ENCODE measurements at places on chromosomes 3 and 15.

DNA sequence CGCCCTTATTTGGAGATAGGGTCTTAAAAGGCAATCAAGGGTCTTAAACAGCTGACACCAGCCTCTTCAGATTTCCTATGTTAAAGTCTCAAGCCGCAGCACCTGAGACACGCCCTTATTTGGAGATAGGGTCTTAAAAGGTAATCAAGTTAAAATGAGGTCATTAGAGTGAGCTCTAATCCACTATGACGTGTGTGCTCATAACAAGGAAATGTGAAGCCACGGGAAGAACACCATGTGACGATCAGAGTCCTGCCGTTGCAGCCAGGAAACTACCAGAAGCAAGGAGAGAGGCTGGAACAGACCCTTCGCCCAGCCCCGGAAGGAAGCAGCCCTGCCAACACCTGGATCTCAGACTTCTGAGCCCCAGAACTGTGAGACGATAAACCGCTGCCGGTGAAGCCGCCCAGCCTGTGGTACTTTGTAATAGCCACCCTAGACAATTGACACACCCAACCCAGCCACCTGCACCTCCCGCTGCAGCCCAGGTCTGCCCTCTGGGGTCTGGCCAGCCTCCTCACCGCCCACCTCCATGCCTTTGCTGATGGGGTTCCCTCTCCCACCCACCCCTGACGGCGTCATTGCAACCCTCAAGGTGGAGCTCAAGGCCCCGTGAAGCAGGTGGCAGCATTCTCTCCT is 137.9 kb downstream of the MEGF11 start:
- DNase-seq = no peak

DNA sequence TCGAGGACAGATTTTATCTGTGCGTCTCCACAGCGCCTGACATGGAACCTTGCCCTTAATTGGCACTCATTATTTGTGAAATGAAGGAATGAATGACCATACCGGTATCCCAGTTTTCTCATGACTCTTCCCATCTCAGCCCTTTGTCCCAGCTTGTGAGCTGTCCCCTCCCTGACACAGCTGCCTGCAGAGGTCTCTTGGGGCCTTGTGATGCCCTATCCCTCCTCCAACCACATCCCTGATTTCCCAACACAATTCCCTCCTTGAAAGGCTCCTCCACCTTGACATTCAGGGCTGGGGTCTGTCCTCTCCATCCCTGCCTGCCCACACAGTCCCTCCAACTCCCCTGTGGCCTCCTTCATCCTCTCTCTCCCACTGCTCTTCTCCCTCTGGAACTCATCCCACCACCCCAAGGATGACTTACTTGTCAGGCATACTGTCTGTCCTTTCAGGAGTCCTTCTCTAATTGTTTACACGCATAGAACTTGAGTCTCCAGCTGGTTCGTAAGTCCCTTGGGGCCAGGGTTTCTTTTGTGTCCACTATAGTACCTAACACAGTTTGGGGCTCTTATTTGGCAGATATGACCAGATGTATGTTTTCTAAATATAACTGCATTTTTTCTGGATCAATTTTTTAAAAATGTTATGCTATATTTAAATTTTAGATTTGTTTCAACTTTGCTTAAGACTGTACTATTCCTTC is 35.6 kb upstream of the FILIP1L start:
- no peak for DNase-seq

DNA sequence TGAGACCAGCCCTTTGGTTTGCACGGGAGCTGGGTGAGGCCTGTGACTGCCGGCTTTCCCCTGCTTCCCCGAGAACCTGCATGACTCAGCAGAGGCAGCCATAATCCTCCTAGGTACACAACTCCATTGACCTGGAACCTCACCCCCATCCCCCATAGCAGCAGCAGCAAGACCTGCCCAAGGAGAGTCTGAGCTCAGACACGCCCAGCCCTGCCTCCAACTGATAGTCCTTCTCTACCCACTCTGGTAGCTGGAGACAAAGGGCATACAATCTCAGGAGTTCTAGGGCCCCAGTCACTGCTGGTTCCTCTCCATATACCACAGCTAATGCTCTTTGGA is 141.0 kb upstream of the ARHGEF26 start:
- DNase-seq = no peak

- DNase-seq = peak; percentile 65
Measured at GRCh38 chr15:38275959-38276358, 23.3 kb downstream of the SPRED1 start.

- DNase-seq = no peak
Measured at GRCh38 chr3:125085166-125085565, 29.4 kb upstream of the HEG1 start.

DNA sequence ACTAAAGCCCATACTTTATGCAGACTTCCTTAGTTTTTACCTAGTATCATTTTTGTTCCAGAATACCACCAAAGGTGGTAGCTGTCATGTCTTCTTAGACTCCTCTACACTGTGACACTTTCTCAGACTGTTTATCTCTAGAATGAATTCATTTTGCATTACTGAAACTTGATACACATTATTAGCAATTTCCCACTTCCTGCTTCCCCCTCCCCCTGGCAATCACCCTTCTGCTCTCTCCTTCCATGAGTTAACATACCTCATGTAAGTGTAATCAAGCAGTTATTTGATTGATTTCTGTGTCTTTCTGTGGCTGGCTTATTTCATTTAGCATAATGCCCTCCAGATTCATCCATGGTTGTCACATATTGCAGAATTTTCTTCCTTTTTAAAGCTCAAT is 204.9 kb downstream of the STAG1 start:
- peak; percentile 63 for DNase-seq

GRCh38 chr3:163813935-163814334 is 1264.4 kb downstream of the SI start:
- DNase-seq = no peak

DNA sequence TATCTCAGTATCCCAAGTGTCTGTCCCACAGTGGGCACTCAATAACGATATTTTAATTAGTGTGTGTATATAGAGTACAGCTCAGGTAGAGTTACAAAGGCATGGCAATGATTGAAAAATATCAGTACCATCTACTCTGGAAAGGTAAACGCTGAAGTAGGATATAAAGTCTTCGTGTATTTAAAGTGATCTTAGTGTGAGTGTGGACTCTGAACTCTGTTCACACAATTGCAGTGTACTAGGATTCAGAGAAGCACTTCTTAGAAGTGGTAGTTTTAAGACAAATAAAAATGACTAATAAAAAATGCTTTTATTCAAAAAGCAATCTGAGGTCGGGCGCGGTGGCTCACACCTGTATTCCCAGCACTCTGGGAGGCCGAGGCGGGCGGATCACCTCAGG is 62.9 kb upstream of the RAP2B start:
- DNase-seq = no peak

- peak; percentile 21 for DNase-seq
Measured at GRCh38 chr15:65940618-65940909, 71.3 kb downstream of the RAB11A start.

GRCh38 chr3:98827221-98827920 is 64.2 kb downstream of the ST3GAL6 start:
- no peak for DNase-seq

GRCh38 chr15:58726867-58727266 is 22.6 kb downstream of the ADAM10 start:
- DNase-seq = no peak

DNA sequence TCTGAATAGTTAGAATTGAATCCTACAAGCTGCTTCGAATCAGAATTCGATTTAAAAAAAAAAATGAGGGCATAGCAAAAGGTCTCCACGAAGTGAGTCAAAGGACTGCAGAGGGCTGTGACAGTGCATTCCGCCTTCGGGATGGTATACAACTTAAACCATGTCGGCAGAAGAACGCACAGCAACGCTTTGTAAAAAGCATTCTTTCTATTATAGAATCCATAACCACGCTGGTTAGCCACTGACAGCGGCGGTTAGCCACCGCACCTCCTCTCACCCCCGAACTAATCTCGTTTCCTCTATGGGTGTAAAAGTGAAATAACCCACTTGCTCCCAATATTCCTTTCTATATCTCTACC is 664 bp upstream of the PIK3CA start:
- DNase-seq = no peak

- DNase-seq = no peak
Measured at GRCh38 chr3:97636465-97636864, 128.1 kb upstream of the ARL6 start.

- DNase-seq = no peak
Measured at GRCh38 chr3:147729641-147730040, 320.5 kb downstream of the ZIC1 start.

DNA sequence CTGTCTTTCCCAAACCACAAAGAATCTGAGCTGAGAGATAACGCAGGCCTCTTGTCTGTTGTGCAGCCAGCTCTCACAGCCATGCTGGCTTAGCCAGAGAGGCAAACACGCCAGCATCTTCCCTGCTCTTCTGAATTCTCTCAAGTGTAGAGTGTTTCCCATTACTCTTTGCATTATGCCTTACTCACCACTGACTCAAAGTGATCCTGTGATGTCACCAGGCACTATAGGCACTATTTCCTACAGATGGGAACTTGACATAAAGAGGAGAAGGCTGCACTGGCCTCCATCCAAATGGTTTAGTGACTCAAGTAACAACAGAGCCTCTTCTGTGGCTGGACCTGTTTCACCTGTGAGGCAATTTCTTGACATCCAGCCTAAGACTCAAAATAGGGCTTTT is 44.4 kb downstream of the PDZRN3 start:
- DNase-seq = peak; percentile 68

DNA sequence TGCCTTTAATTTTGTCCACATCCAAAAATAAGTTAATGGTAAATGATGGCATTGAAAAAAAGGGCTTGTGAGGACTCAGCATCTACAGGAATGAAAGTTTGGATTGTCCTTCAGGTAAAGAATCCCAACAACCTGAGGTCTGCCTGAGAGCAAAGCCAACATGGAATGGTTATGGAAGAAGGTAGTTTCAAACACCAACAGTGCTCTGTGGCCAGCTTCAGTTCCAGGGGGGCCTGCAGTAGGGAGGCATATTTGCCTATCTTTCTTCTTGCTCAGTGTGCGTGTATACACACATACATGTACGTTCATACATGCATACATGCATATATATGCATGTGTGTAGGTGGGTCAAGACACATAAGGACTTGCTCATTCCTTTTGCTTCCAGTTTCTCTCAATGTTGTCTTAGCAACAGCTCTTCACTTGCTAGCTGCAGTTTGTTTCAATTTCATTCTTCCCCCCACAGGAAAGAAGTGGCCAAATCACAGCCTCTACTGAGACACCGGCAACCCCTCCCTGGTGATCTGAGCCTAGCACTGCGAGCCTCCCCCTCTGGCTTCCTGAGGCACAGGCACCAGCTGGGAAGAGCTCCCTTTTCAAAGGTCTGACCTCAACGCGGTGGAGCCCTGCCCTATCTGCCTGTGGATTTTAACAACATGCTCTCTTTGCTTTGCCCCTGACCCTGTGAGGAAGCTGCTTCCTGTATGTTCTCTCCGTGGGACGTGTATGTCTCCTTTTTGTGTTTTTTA is 146.2 kb downstream of the KLF13 start:
- DNase-seq = peak; percentile 19

DNA sequence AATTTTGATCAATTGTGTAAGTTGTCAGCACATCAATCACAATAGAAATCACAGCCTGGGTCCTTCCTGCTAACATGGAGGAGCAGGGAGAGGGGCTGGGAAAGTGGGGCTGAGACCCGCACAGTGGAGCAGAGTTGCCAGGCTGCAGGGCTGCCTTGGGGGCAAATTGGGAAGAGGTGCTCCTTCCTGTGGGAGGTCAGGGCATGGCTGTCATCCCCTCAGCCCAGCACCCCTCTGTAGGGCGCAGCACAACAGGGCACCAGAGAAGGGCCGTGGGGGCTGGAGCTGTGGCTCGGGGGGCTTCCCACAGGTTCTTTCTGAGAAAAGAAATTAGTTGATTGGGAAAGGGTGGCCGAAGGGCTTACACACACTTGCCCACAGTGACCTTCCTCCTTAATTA is 126.3 kb downstream of the NSMCE3 start:
- no peak for DNase-seq

DNA sequence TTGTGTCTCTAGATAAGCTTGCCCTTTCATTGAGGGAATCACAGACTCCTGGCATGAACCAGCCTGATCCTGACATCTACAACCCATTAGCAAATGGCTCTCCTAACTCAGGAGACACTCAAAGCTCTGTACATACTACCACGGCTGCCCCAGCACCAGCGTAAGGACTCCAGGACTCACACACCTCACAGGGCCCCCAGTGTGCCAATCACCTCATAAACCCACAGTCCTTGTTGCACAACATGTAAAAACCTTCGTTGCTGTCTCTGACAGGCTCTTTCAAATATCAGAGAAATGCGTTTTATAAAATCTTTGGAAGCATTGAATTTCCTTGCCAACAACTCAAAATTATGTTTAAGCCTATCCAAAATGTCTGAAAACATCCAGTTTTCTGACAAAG is 7.3 kb downstream of the FYCO1 start:
- no peak for DNase-seq

- DNase-seq = no peak
Measured at GRCh38 chr3:105729667-105730066, 139.1 kb downstream of the CBLB start.

- DNase-seq = peak; percentile 15
Measured at GRCh38 chr3:17974206-17974841, 231.9 kb upstream of the TBC1D5 start.

GRCh38 chr3:60001369-60001768 is 951.5 kb upstream of the CFAP20DC start:
- DNase-seq = no peak

DNA sequence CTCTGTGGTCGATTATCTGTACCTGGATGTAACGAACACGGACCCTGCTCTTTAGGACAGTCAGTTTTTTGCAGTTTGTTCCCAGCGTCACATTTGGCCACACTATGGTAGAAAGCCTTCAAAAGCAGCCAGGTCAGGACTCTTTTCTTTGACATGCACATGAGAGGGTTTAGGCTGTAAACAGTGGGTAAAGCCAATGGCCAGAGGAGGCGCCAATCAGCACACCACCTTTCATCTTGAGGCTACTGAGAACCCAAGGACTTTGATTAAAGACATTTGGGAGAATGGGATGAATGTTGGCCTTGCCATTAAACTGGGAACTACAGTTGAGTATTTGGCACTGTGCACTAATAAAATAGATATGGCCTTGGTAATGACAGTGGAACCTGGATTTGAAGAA is 225.9 kb downstream of the OXSM start:
- no peak for DNase-seq

- DNase-seq = no peak
Measured at GRCh38 chr3:170497207-170498095, 78.8 kb downstream of the CLDN11 start.

DNA sequence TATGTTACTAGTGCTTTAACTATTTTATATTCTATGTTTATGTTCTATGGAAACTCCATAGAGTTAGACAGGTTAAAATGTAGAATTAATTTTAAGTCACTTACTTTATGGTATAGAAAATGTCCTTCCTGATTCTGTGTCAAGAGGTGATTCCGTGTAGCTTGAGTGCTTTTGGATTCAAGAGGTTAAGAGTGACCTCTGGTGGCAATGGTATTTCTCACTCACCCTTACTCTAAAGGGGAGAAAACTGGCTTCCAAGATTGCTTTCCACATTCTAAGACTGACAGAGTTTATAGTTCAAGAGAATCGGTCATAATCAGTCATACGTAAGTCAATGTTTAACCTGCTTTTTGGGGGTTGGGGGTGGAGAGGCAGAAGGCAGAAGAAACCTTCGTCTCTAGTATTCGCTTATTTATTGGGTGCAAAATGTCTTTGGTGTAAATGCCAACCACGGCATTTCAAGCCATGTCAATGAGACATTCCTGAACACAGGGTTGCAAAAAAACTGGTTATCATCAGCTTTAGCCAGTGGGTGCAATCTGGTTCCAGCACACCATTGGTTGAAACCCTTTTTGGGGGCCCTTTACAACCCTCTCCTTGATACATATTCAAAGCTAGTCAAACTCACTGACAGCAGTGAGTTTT is 92.0 kb upstream of the VGLL3 start:
- peak; percentile 85 for DNase-seq

Data from ELR (cell line).